ENCODE measurements at places on chromosomes 4 and X.
A peak's percentile ranks its signal among the peaks of the same experiment; 100 is the strongest.

DNA sequence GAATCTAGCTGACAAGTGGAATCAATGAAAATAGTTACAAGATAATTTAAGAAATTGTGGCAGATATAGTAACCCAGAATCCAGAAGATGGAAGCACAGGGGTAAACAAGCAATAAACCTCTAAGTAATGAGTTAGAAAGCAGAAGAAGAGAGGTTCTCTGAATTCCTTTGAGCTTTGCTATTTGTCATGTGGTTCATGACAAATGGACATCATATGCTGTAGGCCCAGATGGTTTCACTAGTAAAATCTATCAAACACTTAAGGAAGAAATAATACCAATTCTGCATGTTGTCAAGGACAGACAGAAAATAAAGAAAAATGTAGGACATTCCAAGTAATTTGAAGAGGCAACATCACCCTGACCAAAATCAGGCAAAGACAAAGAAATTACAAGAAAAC, 480.8 kb upstream of the INTU start:
- DNase-seq = no peak

DNA sequence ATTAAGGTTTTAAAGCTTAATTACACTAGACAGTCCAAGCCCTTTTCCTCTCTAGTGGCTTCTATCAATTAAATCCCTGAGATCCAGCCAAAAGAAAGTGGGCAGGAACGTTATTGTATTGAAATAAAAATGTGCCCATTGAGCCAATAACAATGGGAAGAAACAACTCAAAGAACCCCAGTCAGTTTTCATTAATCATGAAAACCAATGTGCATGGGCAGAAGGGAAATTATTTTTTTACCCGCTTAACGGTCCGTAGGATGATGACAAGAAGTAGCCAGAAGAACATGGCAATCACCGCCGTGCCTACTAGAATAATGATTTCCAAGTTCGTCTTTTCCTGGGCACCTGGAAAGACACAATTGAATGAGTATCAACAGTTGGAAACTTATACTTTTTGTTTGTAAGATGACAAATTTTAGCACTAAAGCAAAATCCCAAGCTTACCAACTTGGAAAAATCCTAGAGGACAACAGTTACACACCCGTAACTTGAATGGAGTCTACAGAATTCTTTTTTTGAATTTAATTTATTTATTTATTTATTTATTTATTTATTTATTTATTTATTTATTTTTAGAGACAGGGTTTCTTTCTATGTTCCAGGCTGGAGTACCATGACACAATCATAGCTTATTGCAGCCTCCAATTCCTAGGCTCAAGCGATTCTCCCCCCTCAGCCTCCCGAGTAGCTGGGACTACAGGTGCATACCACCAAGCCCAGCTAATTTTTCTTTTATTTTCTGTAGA, 26.8 kb downstream of the KDR start:
- no peak for DNase-seq

DNA sequence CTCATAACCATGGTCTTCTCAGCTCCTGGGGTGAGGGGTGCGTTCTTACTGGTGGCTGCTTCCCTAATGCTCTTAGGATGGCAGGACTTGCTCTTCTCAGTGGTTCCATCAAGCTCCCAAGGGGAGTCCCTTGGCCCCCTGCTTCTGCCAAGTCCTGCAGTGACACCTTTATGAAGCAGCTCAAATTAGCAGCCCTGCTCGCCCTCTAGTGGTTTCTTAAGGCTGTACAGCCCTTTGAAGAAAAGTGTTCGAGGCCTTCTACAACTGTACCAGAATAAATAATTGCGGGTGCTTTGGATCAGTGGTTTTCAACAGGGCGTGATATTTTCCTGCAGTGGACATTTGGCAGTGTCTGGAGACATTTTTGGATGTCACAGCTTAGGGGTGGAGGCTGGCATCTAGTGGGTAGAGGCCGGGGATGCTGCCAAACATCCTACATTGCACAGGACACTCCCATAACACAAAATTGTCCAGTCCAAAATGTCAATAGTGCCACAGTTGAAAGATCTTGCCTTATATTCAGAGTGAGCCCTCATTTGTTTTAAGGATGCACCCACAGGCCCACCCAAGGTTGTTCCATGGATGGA, 204.7 kb upstream of the S100G start:
- peak; percentile 13 for DNase-seq

- DNase-seq = no peak
Measured at GRCh38 chr4:57110640-57111511, 691 bp upstream of the IGFBP7 start.
